Activated CD4-positive, alpha-beta memory T cell treated with anti-CD3 and anti-CD28 coated beads, Interleukin-2, amount 10 ng/mL, durations not matched to agents 7 days and 5 days (primary cell): ENCODE measurements at places on chromosomes 2 and 18. TPM values are rescaled to one million over a fixed set of nuclear protein-coding genes. Genes with fewer than 3 reads are reported as not detected.
A peak's percentile ranks its signal among the peaks of the same experiment; 100 is the strongest.

- DNase-seq: no peak
These were observed 16.4 kb downstream of the SLC16A14 start for GRCh38 chr2:230052299-230052698.

GRCh38 chr2:75527676-75528075 is 33.1 kb downstream of the EVA1A start:
- DNase-seq: no peak

DNA sequence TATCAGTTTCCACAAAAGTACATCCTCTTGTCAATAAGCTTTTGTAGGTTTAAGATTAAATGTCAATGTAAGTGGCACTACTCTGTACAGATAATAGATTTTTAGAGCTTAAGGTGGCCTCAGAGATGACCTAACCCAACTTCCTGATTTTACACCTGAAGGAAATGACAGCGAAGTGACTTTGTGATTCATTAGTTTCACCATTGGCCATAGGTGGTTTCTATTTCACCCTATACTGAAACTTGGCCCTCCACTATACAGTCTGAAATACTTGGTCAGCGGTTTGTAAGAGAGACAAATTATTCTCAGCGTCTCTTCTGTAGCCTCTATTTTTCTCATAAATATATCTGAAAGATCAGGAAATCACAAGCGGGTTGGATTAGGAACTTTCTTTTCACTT is 330.4 kb upstream of the FAM98A start:
- no peak for DNase-seq

Gene ZSWIM2
- total RNA-seq: not detected

DNA sequence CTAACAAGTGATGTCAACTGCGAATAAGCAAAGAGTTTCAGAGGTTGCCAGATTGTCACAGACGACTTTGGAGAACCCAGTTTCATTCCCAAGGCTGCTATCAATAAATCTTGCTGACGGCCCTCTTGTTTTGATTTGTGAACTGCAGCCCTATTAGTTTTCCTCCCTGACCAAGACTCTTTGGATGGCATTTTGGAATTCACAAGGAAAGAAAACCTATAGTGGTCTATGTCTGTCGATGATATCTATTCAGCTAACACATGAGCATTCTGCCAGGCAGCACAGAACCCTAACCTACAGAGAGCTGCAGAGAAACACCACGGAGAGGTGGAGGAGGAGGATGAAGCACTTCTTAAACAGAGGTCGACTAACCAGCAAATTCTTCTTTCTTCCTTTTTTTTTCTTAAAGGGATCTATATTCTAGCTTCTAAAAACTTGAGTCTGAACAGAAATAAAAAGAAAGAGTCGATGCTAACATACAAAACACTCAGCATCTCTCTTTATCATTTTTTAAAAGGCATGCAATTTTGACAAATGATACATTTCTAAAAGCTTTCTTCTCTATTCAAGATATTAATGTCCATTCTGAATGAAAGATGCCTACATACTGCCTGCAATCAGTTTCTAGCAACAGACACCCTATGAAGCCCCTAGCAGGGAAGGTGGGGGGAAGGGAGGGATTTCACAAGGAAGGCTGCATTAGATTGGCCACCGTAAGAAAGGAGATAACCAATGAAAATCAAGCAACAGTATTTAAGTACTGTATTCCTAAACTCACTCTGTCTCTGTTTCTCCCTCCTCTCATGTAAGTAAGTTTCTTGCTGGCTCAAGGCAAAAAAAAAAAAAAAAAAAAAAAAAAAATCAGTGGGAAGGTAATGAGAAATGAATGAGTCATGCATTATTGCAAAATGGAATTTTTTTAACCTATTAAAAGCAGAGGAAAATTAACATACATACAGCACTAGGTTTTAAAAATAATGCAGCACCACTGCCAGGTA is 83.0 kb upstream of the CHRNA1 start:
- DNase-seq: no peak

GRCh38 chr18:30582078-30582477 is 460.5 kb downstream of the DSC3 start:
- no peak for DNase-seq

Gene ACOXL
- total RNA-seq: 0.18 TPM

DNA sequence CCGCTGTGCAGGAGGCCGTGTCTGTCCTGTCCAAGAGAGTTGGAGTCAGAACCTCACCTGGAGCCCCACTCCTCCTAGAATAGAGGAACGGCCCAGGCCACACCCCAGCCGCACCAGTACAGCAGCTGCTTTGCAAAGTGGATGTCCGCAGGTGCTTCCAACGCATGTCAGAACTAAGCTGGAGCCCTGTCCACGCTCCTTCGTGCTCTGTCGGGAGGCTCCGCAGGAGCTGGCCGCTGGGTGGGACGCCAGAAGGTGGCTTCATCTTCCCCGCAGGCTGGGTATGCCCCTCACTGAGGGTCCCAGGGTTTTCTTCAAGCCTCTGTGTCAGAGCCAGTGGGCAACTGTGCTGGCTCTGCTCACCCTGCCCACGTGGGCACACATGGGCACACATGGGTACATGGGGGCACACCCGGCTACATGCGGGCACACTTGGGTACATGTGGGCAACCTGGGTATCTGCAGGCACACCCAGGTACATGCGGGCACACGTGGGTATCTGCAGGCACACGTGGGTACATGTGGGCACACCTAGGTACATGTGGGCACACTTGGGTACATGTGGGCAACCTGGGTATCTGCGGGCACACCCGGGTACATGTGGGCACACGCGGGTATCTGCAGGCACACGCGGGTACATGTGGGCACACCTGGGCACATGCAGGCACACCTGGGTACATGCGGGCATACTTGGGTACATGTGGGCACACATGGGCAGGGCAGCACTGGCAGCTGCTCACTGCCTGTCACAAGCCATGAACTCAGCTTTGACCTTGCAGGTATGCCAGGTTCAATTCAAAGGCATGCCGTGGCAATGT is 67.1 kb upstream of the CTDP1 start:
- DNase-seq: no peak

- no peak for DNase-seq
These were observed 67.7 kb downstream of the TWIST2 start for GRCh38 chr2:238915596-238915995.

Gene EPAS1
- total RNA-seq: 79.0 TPM

GRCh38 chr2:60907329-60907728 is 26.0 kb downstream of the REL start:
- no peak for DNase-seq

- no peak for DNase-seq
These were observed 180.6 kb downstream of the MREG start for GRCh38 chr2:215832791-215833190.

Gene NEU2
- not detected for total RNA-seq

DNA sequence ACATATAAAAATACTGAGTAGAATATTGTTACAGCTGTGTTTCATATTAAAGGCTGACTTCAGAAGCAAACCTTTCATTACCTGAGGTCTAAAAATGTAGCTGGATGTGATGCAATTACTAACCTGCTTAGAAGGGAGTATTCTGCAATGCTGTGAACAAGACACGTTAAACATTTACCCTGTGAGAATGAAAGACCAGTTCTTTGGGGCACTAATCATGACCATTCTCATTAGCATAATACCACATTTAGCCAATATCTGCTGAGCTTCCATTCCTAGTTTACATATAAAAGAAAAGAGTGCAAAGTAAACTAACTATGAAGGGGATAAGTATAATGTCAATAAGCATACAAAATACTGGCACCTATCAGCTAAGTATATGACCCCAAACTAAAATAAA is 784.0 kb upstream of the KLHL29 start:
- DNase-seq: no peak

- no peak for DNase-seq
These were observed 151.3 kb downstream of the NEDD4L start for GRCh38 chr18:58195278-58195765.

GRCh38 chr2:70514612-70515055 is 39.0 kb downstream of the TGFA start:
- no peak for DNase-seq

Gene SLC9A2
- not detected for total RNA-seq

DNA sequence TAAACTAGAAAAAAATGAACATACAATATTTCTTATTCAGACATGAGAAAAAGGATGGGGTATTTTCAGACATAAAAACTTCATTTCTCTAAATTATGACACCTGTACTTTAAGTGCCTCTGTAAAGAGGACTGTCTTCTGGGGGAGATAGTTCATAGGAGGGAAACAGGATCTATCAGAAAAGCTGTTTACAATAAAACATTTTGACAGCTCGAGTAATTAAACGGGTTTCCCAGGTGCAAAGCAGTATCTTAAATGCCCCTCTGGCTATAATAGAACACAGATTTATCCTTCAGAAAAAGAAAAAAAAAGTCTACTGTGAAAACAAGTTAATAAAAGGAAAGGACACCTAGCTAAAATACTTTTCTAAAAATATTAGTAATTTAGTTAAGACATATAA is 311.4 kb upstream of the UBE2E3 start:
- DNase-seq: no peak

DNA sequence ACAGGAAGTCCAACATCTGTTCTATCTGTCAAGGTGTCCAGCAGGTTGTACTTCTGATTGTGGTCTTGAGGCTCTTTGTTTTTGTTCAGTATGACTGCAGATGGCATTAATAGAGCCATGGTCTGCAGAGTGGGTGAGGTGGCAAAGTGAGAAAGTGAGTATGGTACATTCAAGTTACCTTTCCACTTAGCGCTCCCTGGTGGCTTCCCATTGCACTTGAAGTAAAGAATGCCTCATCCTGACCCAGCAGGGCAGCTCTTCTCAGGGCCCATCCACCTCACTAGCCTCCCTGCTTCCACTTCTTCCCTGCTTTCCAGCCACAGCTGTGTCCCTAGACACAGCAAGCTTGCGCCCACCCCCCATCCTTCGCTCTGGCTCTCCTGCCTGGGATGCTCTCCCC is 148.0 kb upstream of the ALPP start:
- DNase-seq: peak; percentile 35

Gene KLHL41
- total RNA-seq: not detected
